ENCODE measurements at places on chromosomes 3 and 15.

DNA sequence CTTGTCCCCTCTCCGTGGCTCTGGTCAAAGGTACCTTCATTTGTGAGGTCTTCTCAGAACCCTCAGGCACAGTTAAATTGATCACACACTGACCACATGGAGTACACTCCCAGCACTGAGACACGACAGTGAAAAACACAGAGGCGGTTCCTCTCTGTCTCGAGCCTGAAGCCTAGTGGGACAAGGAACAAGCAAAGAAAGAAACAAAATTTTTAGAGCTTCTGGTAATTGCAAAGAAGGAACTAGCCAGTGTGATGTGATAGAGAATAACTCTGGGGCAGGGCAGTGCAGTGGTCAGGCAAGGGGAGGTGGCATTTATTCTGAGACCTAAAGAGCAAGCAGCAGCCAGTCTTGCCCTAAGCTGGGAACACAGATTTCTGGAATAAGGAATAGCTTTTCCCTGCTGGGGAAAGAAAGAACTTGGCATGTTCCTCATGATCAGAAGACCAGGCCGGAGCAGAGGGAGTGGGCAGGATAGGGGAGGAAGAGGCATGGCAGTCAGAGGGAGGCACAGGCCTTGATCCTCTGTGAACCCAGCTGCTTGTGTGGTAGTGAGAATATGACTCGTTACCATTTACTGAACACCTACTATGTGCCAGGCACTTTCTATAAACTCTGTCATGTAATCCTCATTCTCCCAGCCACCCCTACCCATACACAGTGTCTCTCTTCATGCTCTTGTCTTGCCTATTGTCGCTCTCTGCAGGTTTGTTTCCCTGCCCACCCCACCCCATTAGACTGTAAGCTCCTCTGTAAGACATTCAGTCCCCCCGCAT lies 262.3 kb upstream of the HES1 start:
- DNase-seq = no peak

DNA sequence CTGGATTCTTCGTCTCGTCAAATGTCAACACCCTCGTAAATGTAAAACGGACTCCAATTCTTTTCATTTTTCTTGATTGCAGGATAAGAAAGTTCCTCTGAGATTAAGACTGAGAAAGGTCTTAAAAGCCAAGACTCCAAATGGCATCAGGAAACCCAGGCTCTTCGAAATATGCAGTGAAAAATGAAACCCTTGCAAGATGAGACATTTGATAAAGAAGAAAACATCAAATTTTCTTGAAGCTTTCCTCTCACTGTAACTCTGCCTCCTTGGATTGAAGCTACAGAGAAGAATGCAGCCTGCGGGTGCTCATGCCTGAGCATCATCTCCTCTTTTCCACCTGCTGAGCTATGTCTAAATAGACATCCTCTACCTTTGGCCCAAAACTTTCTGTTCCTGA lies 342.4 kb upstream of the THBS1 start:
- DNase-seq = no peak

GRCh38 chr3:43032646-43033628 lies 53.8 kb downstream of the GASK1A start:
- DNase-seq = no peak

GRCh38 chr3:146581951-146582467 lies 23.1 kb downstream of the PLSCR5 start:
- DNase-seq = no peak

DNA sequence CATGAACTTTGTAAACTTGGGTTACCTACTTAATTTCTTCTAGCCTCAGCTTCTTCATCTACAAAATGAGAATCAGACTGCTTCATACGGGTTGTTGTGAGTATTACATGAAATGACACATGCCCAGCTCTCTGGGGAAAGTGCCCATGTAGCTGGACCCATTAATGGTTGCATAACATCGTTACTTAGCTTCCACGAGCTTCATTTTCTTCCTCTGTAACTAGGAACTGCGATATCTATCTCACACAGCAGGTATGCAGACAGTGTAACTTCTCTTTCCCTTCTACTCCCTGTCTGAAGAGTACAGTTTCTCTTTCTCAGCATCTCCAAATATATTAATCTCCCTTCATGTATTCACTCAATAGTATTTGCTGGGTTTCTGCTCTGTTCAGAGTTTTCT lies 37.9 kb upstream of the DLG1 start:
- no peak for DNase-seq

DNA sequence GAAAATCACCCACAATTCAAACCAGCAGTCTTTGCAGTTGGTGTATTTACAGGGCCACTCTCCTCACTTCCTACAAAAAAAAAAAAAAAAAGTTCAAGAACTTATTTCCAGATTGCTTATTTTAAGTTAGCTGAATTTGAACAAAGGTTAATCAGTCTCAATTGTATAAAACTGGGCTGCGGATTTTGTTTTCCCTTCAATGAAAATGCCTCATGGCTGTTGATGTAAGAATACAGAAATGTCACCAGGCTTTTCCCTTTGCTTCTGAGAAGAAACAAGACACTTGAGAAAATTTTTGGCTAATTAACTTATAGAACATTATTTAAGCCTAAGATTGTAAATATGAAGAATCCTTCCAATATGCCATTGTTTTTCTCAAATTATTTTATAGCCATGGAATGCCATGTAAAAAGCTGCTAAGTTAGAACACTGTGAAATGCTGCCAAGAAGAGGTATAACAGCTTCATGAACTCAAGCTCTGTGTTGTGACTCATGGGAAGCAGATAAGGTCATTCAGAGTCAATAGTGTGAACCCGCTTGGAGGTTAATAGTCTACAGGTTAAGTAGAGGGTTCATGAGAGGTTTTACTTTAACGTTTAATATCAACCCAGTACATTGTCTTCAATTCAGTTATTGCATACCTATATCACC lies 84.3 kb upstream of the ABI3BP start:
- no peak for DNase-seq

- DNase-seq = no peak
Measured at GRCh38 chr15:73325191-73325861, 43.4 kb downstream of the HCN4 start.

DNA sequence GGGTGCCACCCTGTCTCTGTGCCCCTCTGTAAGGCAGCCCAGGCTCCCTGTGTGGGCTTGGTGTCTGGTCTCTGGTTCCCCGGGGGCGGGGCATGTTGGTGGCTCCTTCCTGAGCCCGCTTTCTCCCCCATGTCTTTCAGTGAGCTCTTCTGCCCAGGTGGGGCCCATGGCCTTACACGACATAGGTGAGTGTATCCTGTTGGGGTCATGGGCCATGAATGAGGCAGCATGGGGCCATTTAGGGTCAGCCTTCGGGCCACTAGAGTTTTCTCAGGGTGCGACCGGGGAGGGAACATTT lies 195.1 kb downstream of the UBE3A start:
- DNase-seq = no peak

DNA sequence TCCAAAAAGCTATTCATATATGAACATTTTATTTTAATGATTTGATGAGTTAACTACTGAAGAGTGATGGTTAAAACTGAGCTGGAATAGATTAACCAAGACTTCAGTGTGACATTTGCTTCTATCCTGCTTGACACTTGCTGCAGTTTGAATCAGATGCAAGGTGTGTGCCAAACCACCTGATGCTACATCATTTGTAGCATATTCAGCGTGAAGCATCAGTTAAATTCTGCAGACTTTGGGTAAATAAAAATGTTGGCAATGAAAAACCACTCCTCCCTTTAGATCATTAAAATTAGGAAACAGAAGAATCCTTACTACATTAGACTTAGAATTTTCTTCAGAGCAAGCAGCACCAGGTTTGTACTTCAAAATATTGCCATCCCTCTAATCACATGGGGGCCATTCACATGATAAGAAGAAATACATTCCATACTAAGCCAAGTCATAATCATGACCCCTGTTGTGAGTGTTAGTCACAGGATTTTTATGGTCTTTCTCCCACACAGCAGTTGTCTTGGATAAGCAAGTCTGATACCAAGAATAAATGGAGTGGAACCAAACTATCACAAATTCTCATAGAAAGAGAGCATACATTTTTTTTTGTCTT lies 160.7 kb upstream of the TNIK start:
- no peak for DNase-seq

DNA sequence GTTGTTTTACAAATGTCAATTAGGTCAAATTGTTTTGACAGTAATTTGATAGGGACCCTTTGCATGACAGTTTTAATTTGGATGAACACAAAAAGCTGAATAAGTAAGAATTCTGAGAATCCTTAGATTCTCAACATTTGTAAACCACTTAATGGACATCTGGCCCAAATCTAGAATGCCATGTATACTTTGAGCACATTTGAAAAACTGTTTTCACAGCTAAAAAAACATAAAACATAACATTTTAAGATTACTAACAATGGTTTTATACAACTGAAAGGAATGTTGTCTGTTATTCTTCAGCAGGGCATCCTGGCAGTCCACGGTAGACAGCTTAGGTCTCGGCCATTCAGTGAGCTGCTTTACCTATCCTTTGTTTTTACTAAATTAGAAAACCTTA lies 34.5 kb upstream of the TM2D3 start:
- DNase-seq = no peak

DNA sequence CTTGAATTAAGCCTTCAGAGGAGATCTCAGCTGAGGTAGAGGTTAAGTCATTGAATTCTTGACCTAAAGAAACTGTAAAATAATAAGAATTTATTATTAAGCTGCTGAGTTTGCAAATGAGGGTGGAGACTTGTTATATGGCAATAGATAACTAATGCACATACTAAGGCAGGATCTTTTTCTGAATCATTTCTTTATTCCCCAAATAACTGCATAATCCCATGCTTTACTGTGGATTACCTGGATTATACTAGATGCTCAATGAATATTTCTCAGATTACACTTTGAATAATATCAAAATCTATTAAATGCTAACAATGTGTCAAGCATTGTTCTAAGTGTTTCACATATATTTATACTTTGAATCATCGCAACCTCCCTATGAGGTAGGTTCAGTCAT lies 532.5 kb downstream of the NAALADL2 start:
- DNase-seq = no peak

GRCh38 chr3:183823963-183824362 lies 1.4 kb downstream of the MAP6D1 start:
- no peak for DNase-seq

- no peak for DNase-seq
Measured at GRCh38 chr15:100613208-100613607, 10.8 kb downstream of the ASB7 start.
